ENCODE measurements at places on chromosomes 2 and 18.

GRCh38 chr2:197011801-197012641, 85.5 kb upstream of the PGAP1 start:
- DNase-seq, result peak; percentile 49

- no peak for DNase-seq
These were observed 184.2 kb upstream of the COL3A1 start for GRCh38 chr2:188789951-188790350.

- DNase-seq, result no peak
These were observed 14.0 kb upstream of the COL6A3 start for GRCh38 chr2:237427769-237428506.

DNA sequence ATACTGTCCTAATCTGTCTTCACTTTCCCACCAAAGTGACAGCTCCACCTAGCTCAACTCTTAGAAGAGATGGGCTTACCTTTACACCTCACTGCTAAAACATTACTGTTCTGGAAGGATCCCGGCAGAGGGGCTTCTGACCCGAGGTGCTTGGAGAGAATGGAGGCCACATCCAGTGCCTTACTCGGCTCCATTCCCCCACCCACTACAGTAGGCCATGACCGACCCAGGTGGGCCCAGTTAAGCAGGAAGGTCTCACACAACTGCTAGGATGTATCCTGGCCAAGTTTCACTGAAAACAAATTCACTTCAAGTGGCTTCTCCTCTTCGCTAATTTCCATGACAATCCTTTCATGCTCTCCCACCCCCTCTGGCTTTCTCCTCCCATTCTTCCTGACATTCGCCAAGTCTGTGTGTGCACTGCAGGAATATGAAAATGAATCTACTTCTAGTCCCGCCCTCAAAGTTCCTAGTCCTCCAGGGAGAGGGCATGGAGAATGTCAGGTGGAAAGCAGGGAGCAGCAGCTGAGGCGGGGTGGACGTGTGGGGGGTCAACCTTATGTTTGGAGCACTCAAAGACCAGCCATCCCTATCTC, 11.8 kb downstream of the WIPF1 start:
- DNase-seq, result no peak

GRCh38 chr2:136637402-136637801, 127.9 kb upstream of the THSD7B start:
- no peak for DNase-seq

GRCh38 chr2:205848601-205849000, 166.3 kb downstream of the NRP2 start:
- DNase-seq, result no peak

- DNase-seq, result peak; percentile 85
These were observed at the start of gene DDX1 for GRCh38 chr2:15591692-15592463. Gene DDX1 (plus strand): TSS chr2:15591868. CDS start chr2:15591934, 66 bp downstream.

DNA sequence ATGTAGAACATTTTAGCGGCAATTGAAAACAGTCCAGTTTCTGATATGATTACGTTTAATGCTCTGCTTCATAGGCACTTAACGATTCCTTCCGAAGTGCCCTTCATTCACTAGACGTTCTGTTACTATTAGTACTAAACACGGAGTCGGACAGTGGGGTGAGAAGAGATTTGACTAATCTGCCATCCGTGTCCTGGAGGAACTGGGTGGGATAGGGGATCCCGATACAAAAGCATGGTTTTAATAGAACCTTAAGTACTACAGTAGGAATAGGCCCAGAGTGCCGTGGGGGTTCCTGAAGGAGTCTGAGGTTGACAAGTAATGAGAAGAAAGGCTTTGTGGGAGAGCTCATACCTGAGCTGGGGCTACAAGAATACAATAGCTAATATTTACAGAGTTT, 631 bp downstream of the MORN2 start:
- DNase-seq, result no peak

GRCh38 chr2:86695053-86695691, 24.9 kb upstream of the RMND5A start:
- DNase-seq, result no peak

DNA sequence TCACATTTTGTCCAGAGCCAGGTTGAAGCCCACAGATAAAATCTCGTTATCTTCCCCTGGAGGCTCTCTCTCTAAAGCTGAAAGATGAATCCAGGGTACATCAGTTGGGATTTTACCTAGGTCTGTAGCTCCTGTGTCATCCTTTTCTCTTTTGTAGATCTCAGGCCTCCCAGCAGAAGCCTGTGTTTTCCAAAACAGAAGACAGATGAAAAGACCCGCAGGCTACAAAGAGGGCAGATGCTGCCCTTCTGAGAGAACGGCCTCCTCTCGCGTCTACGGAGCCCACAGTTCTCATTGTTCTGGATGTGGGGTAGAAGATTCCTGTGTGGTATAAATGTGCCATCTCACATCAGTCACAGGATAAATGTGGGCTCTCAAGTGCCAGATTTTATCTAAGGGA, 139.5 kb downstream of the SUCLG1 start:
- DNase-seq, result no peak

DNA sequence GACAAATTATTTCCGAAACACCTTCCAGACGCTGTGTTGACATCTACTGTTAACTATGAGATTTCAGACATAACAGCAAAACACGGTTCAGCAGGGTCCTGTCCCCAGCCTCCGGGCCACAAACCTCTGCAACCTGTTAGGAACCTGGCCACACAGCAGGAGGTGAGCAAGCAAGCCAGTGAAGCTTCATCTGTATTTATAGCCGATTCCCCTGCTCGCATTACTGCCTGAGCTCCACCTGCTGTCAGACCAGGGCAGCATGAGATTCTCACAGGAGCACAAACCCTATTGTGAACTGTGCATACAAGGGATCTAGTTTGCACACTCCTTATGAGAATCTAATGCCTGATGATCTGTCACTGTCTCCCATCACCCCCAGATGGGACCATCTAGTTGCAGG, 31.1 kb downstream of the NDUFA10 start:
- no peak for DNase-seq

DNA sequence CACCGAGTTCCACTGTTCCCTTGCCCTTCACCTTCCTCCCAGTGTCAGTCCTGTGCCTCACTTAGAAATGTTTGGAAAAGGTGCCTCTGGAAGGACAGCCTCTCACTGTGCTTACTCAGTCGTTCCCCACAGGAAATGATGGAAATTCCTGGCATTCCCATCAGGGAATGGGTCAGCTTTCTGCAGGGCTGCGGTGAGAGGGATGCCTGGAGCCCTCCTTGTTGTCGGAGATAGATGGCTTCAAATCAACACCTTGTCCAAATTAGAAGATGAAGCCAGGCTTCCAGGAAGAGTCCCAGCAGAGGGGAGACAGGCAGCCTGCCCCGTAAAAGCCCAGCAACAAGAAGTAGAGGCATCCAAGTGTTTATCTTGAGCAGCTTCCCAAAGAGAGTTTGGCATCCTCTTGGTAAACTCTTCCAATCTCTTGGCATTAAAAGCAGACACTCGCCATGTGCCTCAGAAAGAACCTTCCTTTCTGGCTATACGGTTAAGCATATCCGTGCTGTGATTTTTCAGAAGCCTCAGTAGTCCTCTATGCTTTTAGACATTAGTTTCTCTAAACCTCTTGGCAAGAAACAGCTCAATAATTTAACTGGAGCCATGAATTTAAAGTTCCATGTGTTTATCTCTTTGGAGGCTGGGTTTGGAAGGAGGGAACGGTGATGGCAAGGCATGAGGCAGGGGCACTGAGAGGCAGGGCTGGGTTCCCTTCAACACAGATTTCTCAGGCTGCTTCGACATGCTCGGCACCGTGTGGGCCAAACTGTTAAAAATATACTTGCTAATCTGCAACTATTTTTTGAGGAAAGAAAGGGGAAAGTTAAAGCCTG, 25.1 kb downstream of the COLEC12 start:
- no peak for DNase-seq

DNA sequence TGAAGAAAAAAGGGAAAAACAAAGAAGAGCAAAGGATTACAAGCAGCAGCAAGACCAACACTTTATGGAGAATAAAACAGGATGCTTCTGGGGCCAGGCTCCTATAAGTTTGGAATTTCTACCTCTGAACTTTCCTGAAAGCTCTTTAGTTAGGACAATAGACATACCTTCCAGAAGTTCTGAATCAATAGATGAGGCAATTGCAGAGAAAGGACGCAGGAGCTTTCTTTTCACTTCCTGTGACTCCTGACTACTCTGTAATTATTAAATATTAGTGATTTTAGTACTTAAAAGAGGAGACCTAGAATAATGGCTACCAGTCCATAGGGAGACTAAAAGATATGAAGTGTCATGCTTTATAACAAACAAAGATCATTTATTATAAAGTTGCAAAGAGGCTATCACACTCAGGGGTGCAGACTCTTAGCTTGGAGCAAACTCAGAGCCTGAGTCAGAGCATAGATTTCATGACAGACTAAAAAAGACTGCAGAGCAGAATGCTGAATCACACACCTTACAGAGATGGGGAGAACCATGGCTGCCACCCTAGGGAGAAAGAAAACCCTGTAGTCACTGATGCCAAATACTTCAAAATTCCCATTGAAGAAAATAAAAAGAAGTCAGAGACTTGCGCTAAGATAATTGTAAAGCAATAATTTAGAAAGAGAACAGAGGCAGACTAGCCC, 52.5 kb upstream of the FAM136A start:
- no peak for DNase-seq

DNA sequence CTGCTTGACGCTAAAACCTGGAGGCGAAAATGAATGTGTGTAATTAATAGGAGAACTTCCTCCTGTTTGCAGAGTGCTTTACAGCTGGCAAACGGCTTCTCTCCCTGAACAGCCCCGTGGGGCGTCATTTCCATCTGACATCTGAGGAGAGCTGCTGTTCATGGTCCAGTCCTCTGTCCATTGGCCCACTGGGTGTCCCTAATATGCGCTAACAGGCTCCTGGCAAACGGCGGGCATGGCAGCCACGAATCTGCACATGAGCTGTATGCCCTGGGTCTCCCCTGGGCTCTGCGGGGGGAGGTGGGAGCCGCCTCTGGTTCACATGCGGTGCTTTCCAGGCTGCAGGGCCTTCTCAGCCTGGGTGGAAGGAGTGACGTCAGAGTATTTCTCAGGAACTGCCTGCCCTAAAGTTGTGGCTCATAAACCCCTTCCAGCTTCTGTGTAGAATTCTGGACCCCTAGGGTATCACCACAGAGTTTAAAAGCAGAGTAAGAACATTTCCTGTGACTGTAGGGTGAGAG, 73.2 kb downstream of the LRRFIP1 start:
- peak; percentile 97 for DNase-seq

GRCh38 chr2:118618279-118618678, 229.2 kb downstream of the EN1 start:
- no peak for DNase-seq

- no peak for DNase-seq
These were observed 252.2 kb downstream of the ASXL3 start for GRCh38 chr18:33830213-33830612.

DNA sequence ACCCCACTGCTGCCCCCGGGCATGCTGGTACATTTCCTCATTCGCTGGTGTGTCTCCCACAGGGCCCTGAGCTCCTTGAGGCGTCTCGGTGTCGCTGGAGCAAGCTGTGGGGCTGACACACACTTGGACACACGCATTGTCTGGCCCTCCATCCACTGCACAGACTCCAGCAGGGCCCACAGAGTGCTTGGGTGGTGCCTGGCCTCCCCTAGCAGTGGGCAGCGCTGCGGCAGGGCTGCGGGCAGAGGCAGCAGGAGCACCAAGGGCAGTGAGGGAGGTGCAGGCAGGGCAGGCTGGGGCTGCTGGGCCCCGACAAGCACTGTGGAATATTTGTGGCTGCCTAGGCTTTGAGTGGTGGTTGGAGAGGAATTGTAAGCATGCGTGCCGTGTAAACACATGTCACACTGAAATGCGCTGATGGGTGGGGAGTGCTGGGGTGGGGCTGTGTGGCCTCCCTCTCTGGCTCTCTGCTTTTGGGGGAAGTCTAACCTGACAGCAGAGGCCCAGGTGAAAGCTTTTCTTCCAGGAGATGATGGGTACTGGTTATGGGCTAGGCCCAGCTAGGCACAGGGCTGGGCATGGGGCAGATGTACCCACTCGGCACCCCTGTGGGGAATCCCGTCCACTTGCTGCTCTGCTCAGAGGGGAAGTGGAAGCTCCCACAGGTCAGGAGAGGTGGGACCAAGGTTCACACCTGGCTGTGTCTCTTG, 55.5 kb upstream of the HS6ST1 start:
- DNase-seq, result no peak

DNA sequence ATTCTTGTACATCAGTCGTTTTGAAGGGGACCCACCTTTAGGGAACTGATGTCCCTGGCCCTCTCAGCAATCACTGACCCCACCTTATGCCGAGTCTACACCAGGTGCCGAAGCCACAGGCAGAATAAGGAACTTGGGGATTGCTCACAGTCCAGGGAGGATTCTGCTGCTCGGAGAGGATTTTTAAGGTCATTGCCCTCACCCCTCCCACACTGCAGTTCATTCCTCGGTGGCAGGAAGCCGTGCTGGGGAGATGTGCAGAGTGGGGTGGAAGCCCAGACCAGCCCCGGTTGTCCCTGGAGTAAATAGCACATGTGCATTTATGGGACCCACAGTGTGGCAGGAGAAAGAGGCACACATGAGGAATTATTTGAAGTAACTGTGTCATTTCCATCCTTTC, 50.4 kb downstream of the PLB1 start:
- no peak for DNase-seq

GRCh38 chr2:17328161-17328560, 190.1 kb downstream of the RAD51AP2 start:
- DNase-seq, result no peak

GRCh38 chr2:19321946-19322345, 36.5 kb downstream of the OSR1 start:
- no peak for DNase-seq

DNA sequence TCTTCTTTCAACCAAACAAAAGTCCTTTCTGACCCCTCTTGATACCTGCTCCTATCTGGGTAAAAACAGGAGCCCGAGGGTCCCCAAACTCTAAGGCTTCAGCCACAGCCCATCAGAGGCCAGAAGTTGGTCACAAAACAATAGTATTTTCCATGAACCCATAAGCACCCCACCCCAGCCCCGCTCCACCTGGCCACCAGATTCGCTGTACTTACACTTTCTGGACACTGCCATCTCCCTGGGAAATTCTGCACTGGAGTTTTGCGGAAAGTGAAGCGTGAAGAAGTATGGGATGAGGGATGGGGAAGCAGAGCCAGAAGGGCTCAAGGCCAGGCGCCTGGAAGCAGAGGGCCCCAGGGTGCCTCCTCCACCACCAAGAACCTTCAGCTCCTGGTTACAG, 5.2 kb upstream of the RUFY4 start:
- no peak for DNase-seq

DNA sequence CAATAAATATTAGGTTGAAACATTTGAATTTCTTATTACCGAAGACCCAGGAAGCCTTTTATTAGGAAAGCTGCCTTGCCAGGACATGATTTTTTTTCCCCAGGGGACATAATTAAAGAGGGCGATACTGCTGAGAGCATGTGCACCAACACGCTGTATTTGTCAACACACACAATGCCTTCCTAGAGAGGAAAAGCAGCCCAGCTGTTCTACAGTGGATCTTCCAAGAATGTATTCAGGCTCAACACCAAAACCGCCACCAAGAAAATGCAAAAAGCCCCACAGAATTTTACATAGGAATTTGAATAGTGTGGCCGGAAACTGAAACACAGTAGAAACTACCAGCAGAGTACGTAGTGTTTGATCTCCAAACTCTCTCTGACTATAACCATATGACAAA, 320.4 kb downstream of the DLGAP1 start:
- DNase-seq, result peak; percentile 9
